ENCODE measurements at places on chromosomes 12 and 14.

- no peak for DNase-seq
These were observed 274.0 kb downstream of the SLC15A4 start for GRCh38 chr12:128549601-128550218.

GRCh38 chr14:78673845-78674244 lies 503.7 kb downstream of the NRXN3 start:
- no peak for DNase-seq

GRCh38 chr14:75064205-75064567 lies 362 bp upstream of the ACYP1 start:
- DNase-seq, result no peak

DNA sequence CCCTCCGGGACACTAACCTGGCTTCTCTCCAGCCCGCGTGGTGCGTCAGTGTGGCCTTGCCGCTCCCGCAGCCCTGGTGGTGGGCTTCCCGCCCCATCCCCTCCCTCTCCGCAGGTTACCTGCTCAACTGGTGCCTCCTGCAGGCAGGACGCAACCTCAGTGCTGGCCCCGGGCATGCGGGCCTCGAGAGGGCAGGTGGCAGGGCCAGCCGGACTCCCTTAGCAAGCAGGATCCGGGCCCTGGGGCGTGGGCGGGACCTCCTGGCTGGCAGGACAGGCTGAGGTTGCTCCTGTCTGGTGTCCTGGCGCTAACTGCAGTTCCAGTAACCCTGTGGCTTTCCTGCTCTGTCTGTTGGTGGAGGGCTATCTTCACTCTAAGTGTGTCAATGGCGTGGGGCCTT lies 8.6 kb upstream of the ADSS1 start:
- DNase-seq, result no peak

- DNase-seq, result no peak
These were observed at the start of gene TRHDE for GRCh38 chr12:72272091-72272661. TSS of gene TRHDE (plus strand) at chr12:72272370. CDS start at chr12:72272644, 274 bp downstream.

Measured in activated T-cell treated with anti-CD3 and anti-CD28 coated beads for 48 hours (primary cell).